ENCODE measurements at places on chromosomes 5 and 9.
A peak's percentile ranks its signal among the peaks of the same experiment; 100 is the strongest.

DNA sequence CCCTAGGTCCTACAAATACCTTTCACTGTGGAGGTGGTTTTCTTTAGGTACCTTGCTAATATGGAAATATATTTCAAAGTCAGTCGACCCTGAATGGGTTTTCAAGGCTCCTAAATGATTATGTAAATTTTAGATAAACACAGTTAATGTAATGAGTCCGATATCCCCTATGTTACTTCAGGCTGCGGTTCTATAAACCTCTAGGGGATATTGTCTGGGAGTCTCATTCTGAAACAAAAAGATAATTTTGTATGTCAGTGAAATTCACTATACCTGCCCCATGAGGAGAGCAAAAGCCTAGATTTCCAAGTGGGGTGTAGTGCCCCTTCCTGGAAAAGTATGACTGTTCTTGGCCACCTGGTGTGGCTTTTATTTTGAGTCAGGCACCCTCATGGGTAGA is 377.3 kb downstream of the ICE1 start:
- DNase-seq = no peak

- no peak for DNase-seq
Observed at GRCh38 chr5:34584165-34584564, 72.0 kb upstream of the RAI14 start.

DNA sequence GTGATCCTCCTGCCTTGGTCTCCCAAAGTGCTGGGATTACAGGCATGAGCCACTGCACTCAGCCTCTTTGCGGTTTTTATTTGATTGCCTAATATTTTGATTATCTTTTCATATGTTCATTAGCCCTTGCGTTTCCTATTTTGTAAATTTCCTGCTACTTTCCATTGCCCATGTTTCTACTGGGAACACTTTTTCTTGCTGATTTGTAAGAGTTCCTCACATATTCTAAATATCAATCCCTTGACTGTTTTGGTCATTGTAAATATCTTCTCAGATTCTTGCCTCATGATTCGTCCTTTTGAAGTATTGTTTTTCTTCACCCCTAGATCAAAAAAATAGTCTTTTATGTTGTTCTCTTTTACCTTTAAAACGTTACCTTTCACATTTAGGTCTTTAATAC is 37.9 kb upstream of the TTC1 start:
- no peak for DNase-seq

DNA sequence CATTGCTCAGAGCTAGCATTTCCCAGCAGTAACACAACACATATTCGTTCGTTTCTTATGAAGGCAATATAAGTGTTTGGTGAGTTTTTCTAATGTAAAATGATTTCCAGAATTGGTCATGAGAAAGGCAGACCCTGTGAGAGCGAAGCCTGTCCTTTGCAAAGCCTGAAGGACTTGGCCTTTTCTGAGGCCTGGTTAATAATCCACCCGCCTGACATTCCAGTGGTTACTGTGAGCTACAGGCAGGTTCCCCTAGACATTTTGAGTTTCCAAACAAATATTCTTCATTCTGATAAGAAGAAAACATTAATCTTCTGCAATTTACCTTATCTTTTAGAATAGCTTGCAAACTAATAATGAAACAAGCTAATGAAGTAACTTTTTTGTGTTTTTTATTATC is 38.0 kb downstream of the ADAMTS16 start:
- peak; percentile 15 for DNase-seq

GRCh38 chr9:124780060-124780756 is 3.3 kb downstream of the OLFML2A start:
- no peak for DNase-seq

- no peak for DNase-seq
Observed at GRCh38 chr9:93579711-93580516, 3.5 kb downstream of the PHF2 start.

DNA sequence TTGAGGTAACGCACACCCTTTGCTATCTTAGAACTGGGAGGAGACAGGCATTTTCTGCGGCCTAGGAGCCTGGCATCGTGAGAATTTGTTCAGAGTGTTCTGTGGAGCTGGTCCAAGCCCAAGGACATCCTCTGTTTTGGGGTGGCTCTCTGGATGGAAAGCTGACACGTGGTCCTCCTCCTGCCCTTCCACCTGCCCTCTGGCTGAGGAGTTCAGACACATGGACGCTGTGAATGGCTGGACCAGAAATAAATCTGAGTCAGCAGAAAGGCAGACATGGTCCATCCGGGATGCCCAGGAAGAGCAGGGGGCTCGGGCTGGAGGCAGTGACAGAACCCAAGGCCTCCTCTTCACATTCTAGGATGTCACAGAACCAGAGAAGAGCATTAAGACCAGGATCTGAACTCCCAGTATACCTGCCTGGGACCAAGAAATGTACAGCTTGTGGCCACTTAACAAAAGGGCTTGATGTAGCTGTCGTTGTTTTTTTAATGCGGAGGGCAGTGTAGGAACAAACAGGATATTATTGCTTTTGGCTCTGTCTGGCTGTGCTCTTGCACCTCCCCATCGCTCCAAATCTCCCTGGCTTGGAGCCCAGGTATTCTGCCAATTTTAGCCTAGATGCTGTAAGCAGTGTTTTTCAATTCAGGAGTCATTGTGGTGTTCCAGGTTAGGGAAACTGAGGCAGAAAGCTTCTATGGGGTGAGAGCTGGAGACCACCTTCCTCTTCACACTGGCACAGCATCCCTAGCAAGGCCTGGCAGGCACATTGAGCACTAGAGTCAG is 2.4 kb downstream of the CKMT2 start:
- DNase-seq = no peak

Measured in HuH-7.5 (cell line).